Activated B cell treated with CpG ODN at 0.5 μM for 24 hours (primary cell): ENCODE measurements at places on chromosomes 13 and 19.

GRCh38 chr19:49486232-49486631, 1.2 kb upstream of the RPL13A start:
- no peak for DNase-seq

DNA sequence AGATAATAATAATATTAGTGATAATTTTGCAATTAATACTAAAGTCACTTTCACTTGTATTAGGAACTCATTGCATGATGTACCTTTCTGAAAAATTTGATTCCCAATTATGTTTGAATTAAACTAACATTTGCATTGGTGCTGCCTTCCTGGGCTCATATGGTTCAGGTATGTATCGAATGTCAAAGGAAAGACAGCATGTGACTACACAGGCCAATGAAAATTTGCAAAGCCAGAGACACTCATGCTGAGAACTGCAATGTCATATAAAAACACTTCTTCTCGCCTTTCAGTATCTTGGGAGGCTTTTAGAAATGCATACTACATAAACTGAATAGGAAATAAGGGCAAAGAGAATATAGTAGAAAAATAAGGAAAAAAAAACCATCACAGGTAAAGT, 44.3 kb downstream of the RAP2A start:
- no peak for DNase-seq

- peak; percentile 85 for DNase-seq
Observed at GRCh38 chr19:42121656-42122069, 10.6 kb downstream of the POU2F2 start.

GRCh38 chr13:67515895-67516294, 285.8 kb upstream of the PCDH9 start:
- no peak for DNase-seq

DNA sequence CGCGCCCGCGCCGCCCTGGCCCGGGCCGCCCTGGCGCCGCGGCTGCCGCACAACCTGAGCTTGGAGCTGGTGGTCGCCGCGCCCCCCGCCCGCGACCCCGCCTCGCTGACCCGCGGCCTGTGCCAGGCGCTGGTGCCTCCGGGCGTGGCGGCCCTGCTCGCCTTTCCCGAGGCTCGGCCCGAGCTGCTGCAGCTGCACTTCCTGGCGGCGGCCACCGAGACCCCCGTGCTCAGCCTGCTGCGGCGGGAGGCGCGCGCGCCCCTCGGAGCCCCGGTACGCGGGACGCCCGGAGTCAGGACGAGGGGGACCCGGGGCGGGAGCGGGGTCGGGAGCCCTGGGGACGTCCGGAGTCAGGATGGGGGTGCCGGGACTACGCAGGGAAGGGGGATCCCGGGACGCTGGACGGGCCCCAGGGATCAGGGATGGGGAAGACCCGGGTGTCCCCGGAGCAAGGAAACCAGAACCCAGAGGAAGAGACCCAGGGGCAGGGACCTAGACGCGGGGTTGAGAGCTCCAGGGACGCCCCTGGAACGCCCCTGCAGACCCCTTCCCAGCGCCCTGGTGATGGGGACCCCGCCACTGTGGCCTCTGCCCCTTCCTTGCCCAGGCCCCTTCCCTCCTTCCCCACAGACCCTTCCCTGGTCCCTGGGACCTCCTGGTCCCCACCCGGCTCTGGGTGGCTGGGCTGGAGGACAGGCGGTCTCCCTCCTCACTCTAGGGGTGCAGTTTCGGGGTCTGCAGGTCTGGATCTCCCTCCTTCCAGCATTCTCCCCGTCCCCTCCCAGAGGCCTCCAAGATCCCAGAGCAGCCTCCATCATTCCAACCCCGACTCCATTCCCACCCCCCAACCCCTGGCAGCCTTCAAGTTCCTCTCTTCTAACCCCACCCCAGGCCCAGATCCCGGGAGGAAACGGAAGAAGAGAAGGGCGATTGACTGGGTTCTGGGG, 645 bp downstream of the GRIN3B start:
- peak; percentile 34 for DNase-seq

DNA sequence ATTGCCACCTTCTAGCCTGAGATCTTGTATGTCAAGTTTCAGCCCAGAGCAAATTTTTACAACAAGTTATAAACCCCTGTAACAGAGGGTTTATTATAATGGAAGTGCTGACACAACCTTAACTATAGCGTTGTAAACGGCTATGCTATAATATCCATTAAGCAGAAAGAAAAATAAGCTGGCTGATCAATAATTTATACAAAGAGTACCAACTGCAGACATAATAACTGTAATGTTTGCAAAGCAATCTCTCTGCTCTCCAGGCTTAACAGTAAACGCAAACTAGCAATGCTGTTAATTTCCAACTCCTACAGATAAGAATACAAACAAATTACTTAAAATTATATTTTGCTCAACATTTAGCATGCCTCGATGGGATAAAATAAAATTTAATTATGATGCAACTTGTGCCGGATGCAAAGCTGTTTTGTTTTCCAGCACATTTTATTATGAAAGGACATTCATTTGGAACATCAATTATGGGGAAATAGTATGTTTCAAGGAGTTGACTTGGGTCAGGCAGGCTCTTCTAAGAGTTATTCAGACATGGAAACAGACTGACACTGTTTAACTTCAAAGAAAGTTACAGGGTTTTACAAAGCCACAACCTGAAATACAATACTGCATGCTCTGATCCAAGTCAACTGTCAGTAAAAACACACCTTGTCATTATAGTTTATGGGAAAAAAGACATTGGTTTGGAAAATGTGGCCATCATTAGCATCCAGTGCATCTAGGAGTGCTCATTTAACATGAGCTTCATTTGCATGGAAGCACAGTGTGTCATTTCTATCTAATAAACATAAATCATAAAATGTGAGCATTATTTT, 6.6 kb upstream of the DACH1 start:
- DNase-seq: no peak

DNA sequence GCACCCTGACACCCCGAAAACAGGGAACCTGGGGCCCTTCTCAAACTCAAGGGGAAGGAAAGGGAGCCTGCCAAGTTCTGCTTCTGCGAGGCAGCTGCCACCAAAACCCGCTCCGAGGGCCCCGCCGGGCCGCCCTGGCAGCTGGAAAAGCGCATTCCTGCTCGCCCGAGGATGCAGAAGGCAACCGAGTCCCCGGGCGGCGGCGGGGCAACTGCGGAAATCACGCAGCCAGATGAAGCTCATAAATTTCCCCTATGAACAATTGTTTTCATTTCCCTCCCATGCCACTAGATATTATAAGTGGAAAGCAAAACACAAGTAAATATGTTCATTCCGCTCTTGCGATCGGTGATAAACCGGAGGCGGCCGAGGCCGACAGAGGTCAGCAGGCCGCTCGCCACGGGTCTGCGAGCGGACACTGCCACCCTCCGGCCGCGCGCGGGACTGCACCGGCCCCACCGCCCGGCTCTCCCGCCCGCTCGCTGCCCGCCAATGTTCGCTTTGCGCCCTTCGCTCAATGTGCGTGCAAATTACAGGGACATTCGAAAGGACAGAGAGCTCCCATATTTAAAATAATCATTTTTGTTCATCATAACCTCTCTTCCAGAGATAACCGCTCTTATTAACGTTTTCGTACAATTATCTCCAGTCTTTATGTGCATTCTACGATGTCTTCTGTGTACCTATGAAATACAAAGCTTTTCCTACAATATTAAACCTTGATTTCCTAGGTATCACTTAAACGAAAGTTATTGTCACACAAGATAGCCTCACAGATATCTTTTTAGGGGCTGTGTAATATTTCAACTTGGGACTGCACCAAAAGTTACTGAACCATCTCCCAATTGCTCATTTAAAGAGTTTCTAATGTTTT, 120.8 kb upstream of the ZNF507 start:
- DNase-seq: peak; percentile 55

DNA sequence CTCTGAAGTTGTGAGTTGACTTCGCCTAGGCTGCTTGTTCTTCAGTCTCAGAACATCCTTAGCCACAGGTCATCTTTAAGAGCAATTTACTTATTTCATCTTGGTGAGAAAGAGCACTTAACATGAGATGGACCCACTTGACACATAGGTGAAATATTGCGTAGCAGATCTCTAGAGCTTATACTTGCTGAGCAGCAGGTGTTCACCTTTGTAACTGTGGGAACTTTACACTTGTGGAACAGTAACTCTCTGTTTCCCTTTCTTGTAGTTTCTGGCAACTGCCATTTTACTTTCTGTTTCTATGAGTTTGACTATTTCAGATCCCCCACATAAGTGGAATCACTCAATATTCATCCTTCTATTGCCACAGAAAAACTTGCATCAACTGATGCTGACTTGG, 95.7 kb downstream of the SLC10A2 start:
- DNase-seq: no peak

DNA sequence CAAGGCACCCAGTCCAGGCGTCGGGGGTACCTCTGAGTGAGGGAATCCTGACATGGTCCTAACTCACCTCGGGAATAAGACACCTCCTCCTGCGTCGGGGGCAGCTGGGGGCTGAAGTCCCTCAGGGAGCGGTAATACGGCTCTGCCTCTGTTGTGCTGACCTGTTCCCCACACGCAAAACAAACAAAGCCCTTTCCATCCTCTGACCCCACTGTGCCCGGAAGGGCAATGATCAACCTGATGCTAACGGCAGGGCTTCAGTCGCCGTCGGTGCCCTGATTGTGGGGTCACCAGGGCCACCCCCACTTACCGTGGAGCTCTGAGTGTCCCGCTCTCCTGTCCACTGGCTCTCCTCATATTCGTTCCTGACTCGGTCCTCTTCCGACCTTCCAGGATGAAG, 18.3 kb upstream of the PRODH2 start:
- DNase-seq: no peak

GRCh38 chr13:25988661-25989060, 63.2 kb downstream of the SHISA2 start:
- DNase-seq: no peak

GRCh38 chr13:43478211-43478610, 308.6 kb downstream of the ENOX1 start:
- no peak for DNase-seq

- DNase-seq: no peak
Observed at GRCh38 chr13:79937771-79938216, 403.1 kb downstream of the SPRY2 start.

DNA sequence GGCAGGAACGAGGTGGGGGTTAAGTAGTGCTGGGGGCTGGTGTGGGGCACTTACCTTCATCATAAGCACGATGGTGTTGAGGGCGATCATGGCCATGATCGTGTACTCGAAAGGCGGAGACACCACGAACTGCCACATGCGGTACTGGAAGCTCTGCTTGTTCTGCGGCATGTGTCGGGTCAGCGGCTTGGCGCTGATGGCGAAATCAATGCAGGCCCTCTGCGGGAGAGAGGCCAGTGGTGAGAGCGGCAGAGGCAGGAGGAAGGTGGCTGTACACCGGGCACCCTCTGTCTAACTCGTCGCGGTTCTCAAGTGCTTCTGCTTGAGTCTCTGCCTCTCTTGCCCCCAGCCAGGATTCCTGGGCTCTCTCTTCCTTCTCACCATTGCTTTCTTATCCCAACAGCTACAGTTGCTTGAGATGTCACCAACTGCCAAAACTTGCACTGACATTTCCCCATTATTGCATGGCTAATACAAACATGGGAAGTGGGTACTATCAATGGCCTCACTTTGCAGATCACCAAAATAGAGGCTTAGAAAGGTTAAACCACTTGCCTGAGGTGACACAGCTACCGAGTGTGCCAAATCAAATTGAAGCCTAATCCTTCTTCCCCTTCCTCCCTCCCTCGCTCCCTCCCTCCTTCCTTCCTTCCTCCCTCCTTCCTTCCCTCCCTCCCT, 105.0 kb downstream of the IER2 start:
- no peak for DNase-seq

DNA sequence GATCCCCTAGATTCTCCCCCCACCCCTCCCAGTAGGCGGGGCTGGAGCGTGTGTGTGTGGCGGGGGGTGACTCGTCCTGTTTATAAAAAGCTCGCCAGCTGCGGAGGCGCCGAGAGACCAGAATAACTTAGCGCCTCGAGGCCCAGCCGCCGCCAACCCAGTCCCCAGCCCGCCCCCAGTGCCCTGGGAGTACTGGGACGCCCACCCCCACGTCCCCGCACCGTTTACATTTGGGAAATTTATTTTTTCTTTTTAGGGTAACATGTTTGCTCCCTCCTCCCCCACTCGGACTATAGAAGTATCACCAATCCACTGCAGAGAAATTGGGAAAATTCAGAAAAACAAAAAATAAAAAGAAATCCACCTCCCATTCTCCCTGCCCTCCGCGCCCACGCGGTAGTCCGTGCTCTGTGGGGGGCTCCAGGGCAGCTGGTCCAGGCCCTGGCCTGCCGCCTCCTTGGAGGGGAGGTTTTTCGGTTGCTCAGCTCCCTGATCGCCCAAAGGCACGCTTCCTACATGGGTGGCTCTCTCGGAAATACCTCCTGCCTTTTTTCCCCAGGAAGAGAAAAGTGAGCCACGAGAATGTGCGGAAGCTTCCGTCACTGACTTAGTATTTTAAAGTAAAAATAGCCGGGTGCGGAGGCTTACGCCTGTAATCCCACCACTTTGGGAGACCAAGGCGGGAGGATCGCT, 1.5 kb upstream of the RAB3A start:
- DNase-seq: peak; percentile 64

DNA sequence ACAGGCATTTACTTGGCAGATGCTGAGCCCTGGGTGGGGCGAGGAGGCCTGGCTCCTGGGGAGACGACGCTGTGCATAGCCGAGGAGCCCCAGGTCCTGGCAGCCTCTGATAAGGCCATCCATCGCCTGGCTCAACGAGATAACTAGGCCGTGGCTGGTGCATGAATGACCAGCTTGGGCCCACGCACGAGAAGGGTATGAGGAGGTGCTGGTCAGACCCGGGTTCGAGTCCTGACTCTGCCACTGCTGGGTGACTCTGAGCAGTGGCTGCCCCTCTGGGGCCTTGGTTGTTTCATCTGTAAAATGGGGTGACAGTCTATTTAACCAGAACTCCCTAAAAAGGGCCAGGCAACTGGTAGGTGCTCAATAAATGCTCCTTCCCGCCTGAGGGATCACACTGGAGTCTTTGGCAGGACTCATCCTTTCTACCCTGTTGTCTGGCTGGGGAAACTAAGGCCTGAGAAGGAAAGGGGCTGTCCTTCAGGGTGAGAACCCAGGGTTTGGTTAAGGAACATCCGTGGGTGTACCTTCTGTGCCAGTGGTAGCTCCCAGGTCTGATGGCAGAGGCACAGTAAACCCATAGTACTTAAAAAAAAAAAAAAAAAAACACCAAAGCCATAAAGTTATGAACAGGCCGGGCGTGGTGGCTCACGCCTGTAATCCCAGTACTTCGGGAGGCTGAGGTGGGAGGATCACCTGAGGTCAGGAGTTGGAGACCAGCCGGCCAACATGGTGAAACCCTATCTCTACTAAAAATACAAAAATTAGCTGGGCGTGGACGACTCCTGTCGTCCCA, 8.1 kb upstream of the ARRDC2 start:
- DNase-seq: no peak

- DNase-seq: no peak
Observed at GRCh38 chr19:42528354-42529247, at the start of gene CEACAM1. TSS of gene CEACAM1 (minus strand) at chr19:42528481. CDS start at chr19:42528374, 107 bp downstream.

- DNase-seq: no peak
Observed at GRCh38 chr19:3161453-3161852, 17.1 kb upstream of the S1PR4 start.

GRCh38 chr13:92745258-92745657, 481.3 kb upstream of the GPC6 start:
- no peak for DNase-seq

DNA sequence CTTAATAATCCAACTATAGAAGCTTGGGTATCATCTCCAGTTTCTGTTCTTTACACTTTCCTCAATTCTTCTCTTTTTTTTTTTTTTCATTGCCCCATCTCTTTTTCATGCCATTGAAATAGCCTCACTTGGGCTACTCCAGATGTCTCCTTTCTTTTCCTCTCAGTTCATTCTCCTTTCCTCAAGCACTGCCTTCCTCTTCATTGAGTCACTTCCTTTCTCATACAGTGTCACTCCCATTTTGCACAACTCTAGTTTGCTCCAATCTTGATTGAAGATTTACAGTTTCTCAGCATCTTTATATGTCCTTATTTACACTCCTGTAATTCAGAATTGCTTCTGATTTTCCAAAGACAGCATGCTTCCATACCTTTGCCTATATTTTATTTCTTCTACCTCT, 61.3 kb downstream of the IPO5 start:
- DNase-seq: no peak
